ENCODE measurements at places on chromosomes 5 and 9.
A peak's percentile ranks its signal among the peaks of the same experiment; 100 is the strongest.

DNA sequence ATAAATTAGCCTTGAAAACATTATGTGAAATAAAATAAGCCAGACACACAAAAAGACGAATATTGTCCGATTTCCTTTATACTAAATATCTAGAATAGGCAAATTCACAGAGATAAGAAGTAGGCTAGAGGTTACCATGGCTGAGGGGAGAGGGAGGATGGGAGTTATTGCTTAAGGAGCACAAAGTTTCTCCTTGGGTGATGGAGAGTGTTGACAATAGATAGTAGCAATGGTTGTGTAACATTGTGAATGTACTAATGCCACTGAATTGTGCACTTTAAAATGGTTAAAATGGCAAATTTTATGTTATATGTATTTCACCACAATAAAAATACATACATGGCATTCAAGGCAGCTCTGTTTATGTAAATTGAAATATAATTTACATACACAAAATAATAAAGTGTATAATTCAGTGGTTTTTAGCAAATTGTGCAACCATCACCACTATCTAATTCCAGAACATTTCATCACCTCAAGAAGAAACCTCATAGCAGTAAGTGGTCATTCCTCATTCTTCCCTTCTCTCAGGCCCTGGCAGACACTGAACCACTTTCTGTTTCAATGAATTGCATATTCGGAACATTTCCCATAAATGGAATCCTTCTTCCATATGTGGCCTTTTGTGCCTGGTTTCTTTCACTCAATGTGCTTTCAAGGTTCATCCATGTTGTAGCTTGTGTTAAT, 59.2 kb downstream of the NDST1 start:
- DNase-seq = peak; percentile 87

- peak; percentile 66 for DNase-seq
These were observed 480.0 kb downstream of the CCDC171 start for GRCh38 chr9:16032799-16033198.

GRCh38 chr5:132132138-132132537, 58.5 kb downstream of the CSF2 start:
- no peak for DNase-seq

DNA sequence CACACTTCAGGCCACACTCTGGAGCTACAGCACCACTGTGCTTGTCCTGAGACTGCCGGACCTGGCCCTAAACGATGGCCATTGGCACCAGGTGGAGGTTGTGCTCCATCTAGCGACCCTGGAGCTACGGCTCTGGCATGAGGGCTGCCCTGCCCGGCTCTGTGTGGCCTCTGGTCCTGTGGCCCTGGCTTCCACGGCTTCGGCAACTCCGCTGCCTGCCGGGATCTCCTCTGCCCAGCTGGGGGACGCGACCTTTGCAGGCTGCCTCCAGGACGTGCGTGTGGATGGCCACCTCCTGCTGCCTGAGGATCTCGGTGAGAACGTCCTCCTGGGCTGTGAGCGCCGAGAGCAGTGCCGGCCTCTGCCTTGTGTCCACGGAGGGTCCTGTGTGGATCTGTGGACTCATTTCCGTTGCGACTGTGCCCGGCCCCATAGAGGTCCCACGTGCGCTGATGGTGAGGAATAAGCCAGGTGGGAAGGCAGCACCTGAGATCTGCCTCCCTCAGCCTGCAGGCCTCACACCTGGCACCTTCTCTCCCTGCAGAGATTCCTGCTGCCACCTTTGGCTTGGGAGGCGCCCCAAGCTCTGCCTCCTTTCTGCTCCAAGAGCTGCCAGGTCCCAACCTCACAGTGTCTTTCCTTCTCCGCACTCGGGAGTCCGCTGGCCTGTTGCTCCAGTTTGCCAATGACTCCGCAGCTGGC, 14.7 kb downstream of the CRB2 start:
- no peak for DNase-seq

- DNase-seq = no peak
These were observed at the start of gene HTR4 for GRCh38 chr5:148653836-148654781. HTR4 (minus strand) TSS chr5:148654527; CDS start chr5:148637014, 17,513 bp downstream.

- no peak for DNase-seq
These were observed 92.6 kb downstream of the CDKN2A start for GRCh38 chr9:21901546-21901945.

DNA sequence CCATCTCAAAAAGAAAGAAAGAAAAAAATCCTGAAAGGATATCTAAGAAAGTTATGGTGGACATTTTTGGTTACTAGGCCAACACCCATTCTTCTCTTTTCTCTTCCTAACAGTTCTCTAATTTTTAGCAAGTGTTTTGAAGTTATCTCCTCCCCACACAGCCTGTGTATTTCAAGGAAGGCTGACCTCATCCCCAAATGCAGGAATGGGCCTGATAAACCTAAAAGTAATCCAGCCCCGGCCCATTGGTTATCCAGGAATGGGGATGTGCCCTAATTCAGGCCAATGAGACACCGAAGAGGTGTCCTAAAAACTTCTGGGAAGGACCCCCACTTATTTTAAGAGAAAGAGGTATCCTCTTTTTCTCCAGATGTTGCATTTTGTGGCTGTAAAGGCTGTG, 46.6 kb downstream of the F2R start:
- DNase-seq = no peak

DNA sequence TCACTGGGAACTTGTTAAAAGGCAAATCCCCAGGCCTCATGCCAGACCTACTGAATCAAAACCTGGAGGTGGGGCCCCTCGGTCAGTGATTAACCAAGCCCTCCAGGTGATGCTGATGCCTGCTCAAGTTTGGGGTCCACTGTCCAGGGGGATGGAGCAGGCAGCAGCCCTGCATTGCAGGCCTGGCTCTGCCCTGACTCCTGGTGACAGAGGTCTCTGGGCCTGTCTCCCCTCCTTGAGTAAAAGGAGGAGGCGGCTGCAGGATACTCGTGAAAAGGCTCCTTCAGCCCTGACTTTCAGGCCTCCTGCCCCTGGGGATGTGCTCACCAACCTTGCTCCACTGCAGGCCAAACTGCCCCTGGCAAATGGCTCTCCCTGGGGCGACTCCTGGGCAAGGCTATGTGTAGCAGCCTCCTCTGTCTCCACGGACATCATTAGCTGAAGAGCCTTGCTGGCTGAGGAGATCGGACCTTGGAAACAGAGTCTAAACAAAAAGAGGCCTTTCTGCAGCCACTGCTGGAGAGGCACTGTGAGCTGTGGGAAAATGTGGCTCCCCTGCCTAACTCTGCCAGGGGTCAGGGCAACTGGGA, 134.8 kb upstream of the ALDH1B1 start:
- DNase-seq = no peak

DNA sequence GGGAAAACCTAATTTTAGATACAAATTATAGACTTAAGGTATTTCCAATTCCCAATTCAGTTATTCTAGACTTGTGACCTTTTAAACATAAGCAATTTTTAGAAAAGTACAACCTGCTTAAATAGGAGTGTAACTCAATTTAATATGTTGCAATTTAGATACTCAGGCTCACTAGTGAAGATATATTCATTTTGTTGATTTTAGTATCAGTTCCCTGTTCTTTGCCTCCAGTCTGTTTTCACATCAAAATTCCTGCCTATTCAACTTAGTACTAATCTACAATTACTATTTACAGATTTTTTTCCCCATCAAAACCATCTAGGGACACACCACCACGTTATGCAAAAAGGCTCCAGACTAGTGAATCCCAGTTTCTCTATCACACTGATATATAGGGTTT, 30.4 kb downstream of the PWWP2A start:
- DNase-seq = no peak

DNA sequence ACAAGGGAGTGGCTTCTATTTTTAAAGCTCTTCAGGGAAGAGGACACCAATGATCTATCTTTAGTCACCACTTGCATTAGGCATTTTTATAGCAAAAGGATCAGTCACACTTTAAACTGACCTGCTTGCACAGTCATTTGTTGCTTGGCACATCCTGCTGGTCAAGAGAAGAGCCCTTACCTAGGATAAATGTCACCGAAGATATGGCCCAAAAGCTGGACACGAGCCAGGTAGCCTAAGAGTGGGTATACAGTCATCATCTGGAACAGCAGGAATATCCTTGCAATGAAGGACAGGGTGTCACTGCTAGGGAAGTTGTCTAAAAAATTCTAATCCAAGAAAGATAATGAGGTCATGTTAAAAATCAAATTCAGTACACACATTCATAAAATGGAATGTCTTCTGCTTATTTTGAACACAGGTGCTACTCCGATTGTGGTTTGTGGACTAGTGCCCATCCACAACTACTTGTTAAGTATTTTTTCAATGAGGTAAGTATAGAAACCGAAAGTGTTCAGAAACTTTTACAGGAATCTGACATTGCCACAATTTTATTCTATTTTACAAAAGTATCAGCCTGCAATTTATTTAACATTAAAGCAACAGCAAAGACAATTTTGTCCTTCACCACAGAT, 78.4 kb downstream of the SLC38A9 start:
- peak; percentile 70 for DNase-seq

GRCh38 chr5:111233052-111233374, 8.8 kb downstream of the CAMK4 start:
- DNase-seq = no peak

- DNase-seq = no peak
These were observed 199.6 kb downstream of the CRB2 start for GRCh38 chr9:123555646-123556045.

- peak; percentile 80 for DNase-seq
These were observed 203.7 kb upstream of the SLC24A2 start for GRCh38 chr9:19992556-19992955.

DNA sequence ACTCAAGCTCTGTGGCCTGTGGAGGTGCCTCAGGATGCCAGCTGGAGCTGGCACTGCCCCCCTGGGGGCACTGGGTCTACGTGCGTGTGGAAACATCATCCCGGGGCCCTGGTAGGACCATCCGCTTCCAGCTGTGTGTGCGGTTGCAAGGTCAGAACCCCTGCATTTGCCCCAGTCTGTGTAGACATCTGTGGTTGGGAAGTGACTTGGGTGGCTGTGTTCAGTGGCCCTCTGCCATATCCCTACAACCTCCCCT, 12.5 kb downstream of the TMEM8B start:
- no peak for DNase-seq

DNA sequence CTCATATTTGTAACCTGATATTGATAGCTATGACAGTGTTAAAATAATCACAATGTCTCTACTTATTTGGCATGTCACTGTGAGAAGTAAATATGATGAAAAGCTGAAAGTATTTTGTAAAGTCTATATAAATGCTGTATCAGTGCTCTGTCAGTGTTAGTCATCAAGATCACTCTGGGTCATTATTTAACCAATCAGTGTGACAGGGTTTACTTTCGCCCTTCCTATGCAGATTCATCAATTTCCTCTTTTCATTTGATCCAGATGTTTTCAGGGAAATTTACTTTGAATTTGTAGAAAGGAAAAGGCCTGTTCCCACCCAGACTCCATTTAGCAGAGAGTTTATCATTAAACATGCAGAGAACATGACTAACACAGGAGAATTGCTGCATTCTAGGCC, 9.9 kb upstream of the PCSK5 start:
- DNase-seq = no peak

GRCh38 chr5:79295029-79295428, 59.1 kb downstream of the JMY start:
- no peak for DNase-seq

- no peak for DNase-seq
These were observed 7.0 kb upstream of the UGT3A2 start for GRCh38 chr5:36073595-36074216.

DNA sequence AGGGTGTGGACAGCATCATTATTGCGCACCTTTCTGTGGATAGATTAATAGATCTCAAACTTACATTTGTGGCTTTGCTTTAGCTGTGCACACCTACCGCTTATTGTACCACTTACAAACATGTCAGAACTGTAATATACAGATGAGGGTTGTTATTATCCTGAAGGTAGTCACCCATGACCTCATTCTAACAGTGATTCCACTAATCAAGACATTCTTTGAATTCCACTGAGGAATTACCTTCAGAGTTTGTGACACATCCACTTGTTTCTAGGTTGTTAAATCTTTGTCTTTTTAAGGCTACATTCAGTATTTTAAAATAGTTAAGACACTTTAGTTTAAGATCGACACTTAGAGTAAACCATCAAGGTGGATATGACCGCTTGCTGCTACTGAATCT, 7.8 kb downstream of the KCNV2 start:
- DNase-seq = no peak

DNA sequence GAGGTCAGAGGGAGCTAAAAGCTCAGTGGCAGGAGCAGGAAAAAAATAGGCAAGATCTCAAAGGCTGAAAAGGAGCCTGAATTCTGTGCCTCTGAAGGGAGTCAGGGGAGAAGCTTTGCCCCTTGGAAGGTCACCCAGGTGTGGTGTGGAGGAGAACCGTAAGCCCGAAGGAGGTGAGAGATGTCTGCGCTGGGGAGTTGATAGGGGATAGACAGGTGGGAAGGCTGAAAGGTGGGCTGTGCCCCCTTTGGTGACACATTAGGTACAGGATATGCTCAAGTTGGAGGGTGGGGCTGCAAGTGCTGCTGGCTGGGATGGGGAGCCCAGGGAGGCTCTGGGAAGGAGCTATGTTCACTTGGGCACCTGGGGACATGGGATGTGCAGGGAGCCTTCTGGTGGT, 217.7 kb downstream of the PAX5 start:
- no peak for DNase-seq

GRCh38 chr9:72420783-72421182, 55.8 kb upstream of the ZFAND5 start:
- DNase-seq = no peak

GRCh38 chr5:130955041-130955440, 210.0 kb downstream of the HINT1 start:
- peak; percentile 10 for DNase-seq

GRCh38 chr5:124570285-124571035, 176.0 kb downstream of the ZNF608 start:
- DNase-seq = no peak

DNA sequence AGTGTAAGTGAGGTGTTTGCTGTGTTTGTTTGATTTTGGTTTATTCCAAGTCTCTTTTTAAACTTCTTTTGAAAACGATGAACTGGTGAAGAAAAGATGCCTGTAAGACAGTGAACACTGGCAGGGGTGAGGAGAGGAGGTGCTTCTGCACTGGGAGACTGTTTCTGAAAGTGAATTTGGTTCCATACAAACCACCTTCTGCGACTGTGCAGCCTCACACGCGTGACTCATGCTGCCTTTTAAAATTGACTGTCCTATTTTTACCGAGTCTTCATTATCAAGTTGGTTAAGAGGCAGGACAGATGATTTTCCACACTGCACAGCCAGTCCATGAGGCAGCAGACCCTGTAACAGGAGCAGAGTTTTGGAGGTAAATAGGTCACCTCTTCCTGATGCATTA, 340.6 kb downstream of the MTRR start:
- no peak for DNase-seq

DNA sequence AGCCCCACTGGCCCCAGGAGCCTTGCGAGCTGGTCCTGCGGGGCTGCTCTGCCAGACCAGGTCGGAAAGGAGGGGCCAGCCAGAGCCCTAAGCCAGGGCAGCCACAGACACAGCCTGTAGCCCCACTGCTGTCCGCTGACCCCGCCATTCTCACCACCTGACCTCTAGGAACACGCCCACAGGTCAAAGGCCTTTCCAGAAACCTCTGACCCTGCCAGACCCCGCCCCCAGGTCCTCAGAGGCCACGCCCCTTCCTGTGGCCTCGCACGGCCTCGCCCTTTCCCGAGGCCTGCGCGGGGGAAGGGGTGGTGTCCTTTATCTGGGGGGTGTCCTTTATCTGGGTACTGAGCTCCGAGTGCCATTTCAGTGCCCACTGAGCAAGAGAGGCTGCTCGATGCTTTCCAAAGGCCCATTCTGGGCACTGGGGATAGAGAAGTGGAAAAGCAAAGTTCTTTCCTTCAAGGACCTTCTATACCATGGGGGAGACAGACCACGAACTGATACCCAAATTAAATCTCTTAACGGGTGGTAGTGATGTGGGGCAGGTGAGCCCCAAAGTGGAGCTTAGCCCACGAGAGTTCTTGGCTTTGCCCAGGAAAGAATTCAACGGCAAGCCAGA, 46.5 kb downstream of the P4HA2 start:
- no peak for DNase-seq

- DNase-seq = no peak
These were observed 87.0 kb downstream of the RGS7BP start for GRCh38 chr5:64592730-64593341.

Measured in EH (cell line).